Activated naive CD8-positive, alpha-beta T cell treated with anti-CD3 and anti-CD28 coated beads, Interleukin-2, amount 50 U/mL, for 24 hours (primary cell): ENCODE measurements at places on chromosomes 3 and 15.

- no peaks in the 10 kb centered on the region for H3K36me3 ChIP-seq
These were observed 92.1 kb downstream of the HHLA2 start for GRCh38 chr3:108388136-108389132.

GRCh38 chr3:183249006-183249718 is 3.9 kb upstream of the B3GNT5 start:
- H3K27me3 ChIP-seq = peaks cover 7% of the 10 kb centered on the region
- H3K4me1 ChIP-seq = peaks cover 13% of the 10 kb centered on the region
- no peak for DNase-seq
- H3K4me3 ChIP-seq = no peak overlapping the region

- H3K36me3 ChIP-seq = peaks cover 34% of the 10 kb centered on the region
- no peak for DNase-seq
- H3K27ac ChIP-seq = peak overlapping the region; percentile 66
- H3K4me3 ChIP-seq = no peak overlapping the region
These were observed 123.6 kb upstream of the BHLHE40 start for GRCh38 chr3:4855676-4856075.

- H3K36me3 ChIP-seq = peaks cover 2% of the 10 kb centered on the region
- H3K4me3 ChIP-seq = no peak overlapping the region
- no peak for DNase-seq
These were observed 2.7 kb downstream of the MAP6D1 start for GRCh38 chr3:183822631-183823030.

DNA sequence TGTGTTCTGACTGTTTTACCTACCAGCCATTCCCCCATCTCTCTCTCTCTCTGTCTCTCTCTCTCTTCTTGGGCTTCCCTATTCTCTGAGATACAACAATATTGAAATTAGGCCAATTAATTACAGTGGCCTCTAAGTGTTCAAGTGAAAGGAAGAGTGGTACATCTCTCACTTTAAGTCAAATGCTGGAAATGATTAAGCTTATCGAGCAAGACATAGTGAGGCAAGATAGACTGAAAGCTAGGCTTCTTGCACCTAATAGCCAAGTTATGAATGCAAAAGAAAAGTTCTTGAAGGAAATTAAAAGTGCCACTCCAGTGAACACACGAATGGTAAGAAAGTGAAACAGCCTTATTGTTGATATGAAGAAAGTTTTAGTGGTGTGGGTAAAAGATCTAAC is 21.3 kb downstream of the SNRK start:
- DNase-seq = no peak
- no peaks in the 10 kb centered on the region for H3K27me3 ChIP-seq
- H3K36me3 ChIP-seq = peaks cover 50% of the 10 kb centered on the region
- H3K4me1 ChIP-seq = peaks cover 81% of the 10 kb centered on the region
- peak overlapping the region; percentile 42 for H3K4me3 ChIP-seq
- peak overlapping the region; percentile 61 for H3K27ac ChIP-seq

GRCh38 chr3:170614214-170614966 is 28.5 kb upstream of the SLC7A14 start:
- H3K4me1 ChIP-seq = no peaks in the 10 kb centered on the region
- H3K36me3 ChIP-seq = no peaks in the 10 kb centered on the region
- peaks cover 12% of the 10 kb centered on the region for H3K27me3 ChIP-seq
- H3K4me3 ChIP-seq = no peak overlapping the region
- H3K27ac ChIP-seq = no peak overlapping the region

DNA sequence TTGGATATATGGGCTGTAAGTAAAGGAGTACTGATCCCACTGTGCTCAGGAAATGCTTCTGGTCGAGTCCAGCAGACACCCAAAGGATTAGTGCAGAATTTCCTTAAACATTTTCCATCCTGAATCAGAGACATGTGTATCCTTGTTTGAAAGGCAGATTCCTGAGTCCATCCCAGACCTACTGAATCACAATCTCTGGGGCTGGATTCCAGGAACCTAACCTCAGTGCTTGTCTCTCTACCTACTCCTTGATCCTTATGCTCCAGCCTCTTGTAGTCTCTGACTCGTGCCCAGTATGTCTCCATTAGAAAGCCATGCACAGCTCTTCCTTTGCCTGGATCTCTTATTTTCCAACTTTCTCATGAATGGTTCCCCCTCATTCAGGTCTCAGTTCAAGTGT is 585.8 kb downstream of the NLGN1 start:
- no peaks in the 10 kb centered on the region for H3K36me3 ChIP-seq
- DNase-seq = no peak
- no peak overlapping the region for H3K4me3 ChIP-seq
- H3K27ac ChIP-seq = no peak overlapping the region

DNA sequence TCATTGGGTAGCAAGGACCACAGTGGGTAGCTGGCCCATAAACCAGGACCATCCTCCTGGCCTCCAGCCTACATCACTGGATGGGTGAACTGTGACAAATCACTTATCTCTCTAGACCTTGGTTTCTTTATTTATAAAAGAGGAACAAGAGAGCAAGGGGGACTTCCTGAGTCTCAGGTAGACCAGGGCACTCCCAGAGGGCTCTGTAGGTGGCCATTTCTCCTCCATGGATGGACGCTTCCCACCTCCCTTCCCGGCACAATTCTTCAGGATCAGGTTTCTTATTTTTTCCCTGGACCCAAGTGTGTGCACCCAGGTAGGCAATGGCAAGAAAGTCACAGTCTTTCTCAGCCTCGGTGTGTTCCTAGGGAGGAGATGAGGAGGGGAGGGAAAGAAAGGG is 41.4 kb upstream of the SPATA12 start:
- H3K4me3 ChIP-seq = no peak overlapping the region
- no peaks in the 10 kb centered on the region for H3K27me3 ChIP-seq
- peaks cover 2% of the 10 kb centered on the region for H3K4me1 ChIP-seq
- H3K27ac ChIP-seq = no peak overlapping the region
- no peak for DNase-seq
- H3K36me3 ChIP-seq = no peaks in the 10 kb centered on the region

- peaks cover 3% of the 10 kb centered on the region for H3K27me3 ChIP-seq
- H3K4me1 ChIP-seq = no peaks in the 10 kb centered on the region
- no peak overlapping the region for H3K27ac ChIP-seq
- H3K36me3 ChIP-seq = no peaks in the 10 kb centered on the region
- DNase-seq = no peak
These were observed 90.7 kb upstream of the GOLIM4 start for GRCh38 chr3:168186293-168186983.

DNA sequence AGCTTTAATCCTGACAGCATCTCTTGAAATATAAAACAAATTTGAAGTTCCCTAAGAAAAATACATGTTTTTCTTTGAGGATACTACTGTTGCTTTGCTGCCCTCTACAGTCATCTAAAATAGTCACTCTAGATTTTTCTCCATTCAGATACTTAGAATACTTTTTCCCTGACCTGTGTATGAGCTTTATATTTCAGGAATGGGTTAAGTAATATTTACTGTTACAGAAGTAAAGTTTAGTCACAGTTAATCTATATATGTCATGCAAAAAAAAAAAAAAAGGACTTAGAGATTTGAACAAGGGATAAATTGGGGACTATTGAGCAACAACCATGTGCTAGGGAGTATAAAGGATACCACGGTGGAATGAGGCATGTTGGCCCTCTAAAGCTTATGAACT is 8.8 kb downstream of the NECTIN3 start:
- H3K36me3 ChIP-seq = no peaks in the 10 kb centered on the region
- peaks cover 7% of the 10 kb centered on the region for H3K27me3 ChIP-seq
- no peaks in the 10 kb centered on the region for H3K4me1 ChIP-seq
- H3K27ac ChIP-seq = no peak overlapping the region

DNA sequence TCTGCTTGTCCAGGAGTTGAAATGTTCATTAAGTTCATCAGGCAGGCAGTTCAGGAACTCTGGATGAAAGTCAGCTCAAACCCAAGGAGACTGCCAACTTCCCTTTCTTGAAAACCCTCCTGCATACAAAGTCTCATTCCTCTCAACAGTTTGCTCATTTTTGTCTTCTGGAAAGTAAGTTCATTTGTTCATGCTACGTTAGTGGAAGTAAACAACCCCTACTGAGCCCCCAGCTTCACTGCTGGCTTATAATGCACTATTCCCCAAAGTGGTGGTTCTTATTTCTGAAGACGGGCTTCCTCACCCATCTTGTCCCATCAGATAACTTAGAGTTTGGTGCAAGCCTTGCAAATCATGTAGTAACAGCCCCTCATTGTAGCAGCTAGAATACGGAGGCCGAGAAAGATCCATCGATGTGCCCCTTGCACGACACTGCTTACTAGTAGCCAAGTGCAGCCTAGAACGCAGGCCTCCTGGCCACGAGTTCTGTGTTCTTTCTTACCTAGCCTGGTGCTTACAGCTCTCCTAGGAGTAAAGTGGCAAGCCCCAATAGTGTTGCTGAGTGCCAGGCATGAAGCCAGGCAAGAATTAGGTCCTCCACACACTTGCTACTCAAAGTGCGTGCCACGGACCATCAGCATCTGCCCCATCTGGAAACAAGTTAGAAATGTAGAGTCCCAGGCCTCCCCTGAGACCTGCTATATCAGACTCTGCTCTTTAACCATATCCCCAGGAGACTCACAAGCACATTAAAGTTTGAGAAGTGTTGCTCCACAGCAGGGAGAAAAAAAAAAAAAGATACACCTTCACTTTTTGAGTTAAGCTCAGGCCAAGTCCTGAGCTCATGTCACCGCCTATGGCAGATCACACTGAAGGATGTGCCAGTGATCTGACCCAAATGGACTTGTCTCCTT is 82.5 kb downstream of the RFTN1 start:
- no peaks in the 10 kb centered on the region for H3K27me3 ChIP-seq
- H3K36me3 ChIP-seq = peaks cover 81% of the 10 kb centered on the region
- H3K27ac ChIP-seq = peak overlapping the region; percentile 74
- no peak overlapping the region for H3K4me3 ChIP-seq
- peaks cover 36% of the 10 kb centered on the region for H3K4me1 ChIP-seq
- no peak for DNase-seq
